ENCODE measurements at places on chromosomes 7 and 10.

- no peak for DNase-seq
Measured at GRCh38 chr7:26618898-26619297, 245.5 kb downstream of the SKAP2 start.

GRCh38 chr10:127734753-127735152 is 2.2 kb upstream of the FOXI2 start:
- DNase-seq = no peak

DNA sequence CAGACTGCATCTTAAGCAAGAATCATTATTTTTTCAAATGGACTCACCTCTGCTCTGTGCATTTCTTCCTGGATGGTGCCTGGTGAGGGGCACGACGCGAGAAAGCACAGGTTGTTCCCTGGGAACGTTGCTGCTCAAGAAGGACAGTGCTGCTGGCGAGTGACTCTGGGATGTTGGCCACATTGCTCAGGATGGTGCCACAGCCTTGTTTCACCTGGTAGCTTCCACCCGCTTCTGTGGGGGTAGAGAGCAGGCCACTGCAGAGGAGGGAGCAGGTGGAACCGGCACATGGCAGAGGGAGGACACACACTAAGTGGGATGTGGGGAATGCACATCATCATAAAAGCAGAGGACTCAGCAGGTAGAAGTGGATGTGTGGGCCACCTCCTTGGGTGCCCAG is 444.7 kb downstream of the TCERG1L start:
- DNase-seq = no peak

DNA sequence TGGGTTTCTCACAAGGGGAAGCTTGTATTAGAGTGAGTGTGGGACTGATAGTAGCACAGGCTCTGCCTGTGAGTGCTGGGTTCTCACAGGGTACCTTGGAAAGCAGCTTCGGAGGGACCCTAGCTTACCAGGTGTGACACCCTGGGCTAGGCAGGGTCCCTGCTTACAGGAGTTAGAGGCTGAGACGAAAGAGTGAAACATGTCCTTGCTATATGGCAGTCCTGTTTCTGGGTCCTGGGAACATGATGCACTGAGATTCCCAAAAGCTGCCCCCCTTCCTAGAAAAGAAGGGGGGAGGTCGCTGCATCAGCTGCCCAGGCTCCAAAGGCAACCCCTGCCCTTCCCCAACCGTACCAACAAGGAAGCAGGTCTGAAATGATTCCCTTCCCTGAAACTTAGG is 6.3 kb upstream of the ARHGAP22 start:
- no peak for DNase-seq

DNA sequence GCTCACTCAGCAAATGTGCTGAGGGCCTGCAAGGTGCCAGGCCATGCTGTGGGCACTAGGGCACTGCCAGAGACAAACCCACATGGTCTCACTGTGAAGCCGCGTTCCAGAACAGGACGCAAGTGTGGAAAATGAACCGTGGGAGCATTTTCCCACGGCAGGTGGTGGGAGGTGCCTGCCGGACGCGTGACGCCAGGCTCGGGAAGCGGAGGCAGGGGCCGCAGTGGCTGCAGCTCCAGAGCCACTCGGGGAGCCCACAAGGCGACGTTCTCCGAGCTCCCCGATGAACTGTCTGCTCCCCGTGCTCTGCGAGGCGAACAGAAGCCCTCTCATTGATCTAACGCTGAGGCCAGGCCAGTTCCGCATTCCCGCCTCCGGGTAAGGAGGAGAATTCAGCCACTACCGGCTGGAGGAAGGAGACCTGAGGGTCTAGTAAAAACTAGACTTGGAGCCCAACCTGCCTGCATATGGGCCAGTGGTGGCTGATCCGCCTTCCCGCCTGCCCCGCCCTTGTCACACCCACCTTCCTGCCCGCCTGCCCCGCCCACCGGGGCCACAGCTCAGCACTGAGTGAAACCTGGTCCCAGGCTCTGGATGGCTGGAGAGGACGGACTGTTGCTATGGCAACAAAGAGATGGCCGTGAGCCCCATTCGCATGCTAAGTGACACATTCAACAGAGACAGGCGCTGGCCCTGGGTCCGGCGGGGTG is 13.1 kb downstream of the ADGRA1 start:
- DNase-seq = no peak

DNA sequence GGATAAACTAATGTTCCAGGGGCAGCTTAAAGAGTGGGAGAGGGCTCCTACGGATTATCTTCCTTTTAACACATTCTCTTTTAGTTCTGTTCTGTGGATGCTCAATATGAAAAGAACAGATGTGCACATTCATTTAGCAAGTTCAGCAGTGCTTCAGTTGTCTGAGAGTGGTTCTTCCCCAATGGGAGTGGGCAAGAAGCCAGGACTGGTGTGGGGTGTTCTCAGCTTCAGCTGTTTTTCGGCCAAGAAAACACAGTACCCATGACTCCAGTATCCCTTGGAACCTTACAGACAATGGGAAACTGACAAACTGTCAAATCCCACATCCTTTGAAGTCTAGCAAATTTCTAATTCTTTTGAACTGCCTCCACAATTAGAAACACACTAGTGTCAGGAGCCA is 71.5 kb upstream of the LRRC17 start:
- DNase-seq = peak; percentile 66

- no peak for DNase-seq
Measured at GRCh38 chr7:106870983-106871410, 5.9 kb downstream of the PIK3CG start.

DNA sequence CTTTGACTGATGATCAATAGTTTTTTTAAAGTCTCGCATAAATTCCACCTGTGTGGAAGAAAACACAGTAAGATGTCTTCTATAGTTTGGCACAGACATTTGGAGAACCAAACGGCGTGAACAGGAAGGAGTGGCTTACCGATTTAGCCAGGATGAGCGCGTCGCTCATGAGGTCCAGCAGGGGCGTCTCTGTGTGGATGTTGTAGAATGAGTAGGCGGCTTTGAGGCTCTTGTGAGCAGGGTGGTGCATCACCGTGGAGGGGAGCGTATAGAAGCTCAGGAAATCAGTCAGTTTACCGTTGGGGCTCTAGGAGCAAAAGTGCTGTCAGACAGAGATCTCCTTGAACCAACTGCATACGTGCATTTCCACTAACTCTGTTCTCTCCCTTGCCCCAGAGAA is 15.5 kb downstream of the RPP38 start:
- DNase-seq = no peak

- DNase-seq = no peak
Measured at GRCh38 chr7:596071-596818, 76.6 kb upstream of the PDGFA start.

DNA sequence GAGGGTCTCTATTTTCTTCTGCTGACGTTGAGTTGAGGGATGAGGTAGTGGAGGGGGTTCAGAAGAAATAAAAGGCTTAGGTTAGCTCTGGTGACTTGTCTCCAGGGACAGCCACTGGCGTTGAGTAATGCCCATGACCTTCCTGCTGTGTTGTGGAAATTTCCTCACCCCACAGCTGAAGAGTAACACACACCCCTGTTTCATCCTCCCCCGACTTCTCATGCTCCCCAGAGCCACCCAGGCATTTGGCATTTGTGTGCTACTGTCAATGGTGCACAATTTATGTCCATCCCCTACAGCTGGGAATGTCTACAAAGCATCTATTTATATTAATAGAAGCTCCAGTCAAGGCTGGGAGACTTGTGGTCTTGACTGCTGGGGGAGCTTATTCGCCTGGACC is 4.7 kb upstream of the TMEM72 start:
- no peak for DNase-seq
